ENCODE measurements at places on chromosomes 12 and 14.

- no peak for DNase-seq
Measured at GRCh38 chr12:56626701-56627100, 3.4 kb downstream of the BAZ2A start.

DNA sequence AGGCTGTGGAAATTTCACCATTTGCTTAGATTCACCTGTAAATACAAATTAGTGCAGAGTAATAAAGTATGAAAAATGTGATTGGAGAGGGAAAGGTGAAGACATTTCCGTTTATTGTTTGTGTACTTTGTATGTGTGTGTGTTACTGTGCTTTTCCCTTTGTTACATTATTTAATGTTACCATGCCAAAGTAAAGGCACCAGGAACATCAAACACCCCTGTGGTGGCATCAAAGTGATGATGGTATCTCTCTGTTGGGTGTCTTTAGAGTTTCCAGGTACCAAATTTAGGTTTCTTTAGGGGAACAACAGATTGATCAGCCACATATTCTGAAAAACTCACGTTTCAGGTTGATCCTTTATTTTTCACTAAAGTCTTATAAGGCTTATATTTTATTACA is 189.0 kb upstream of the FBXO33 start:
- DNase-seq, result no peak

DNA sequence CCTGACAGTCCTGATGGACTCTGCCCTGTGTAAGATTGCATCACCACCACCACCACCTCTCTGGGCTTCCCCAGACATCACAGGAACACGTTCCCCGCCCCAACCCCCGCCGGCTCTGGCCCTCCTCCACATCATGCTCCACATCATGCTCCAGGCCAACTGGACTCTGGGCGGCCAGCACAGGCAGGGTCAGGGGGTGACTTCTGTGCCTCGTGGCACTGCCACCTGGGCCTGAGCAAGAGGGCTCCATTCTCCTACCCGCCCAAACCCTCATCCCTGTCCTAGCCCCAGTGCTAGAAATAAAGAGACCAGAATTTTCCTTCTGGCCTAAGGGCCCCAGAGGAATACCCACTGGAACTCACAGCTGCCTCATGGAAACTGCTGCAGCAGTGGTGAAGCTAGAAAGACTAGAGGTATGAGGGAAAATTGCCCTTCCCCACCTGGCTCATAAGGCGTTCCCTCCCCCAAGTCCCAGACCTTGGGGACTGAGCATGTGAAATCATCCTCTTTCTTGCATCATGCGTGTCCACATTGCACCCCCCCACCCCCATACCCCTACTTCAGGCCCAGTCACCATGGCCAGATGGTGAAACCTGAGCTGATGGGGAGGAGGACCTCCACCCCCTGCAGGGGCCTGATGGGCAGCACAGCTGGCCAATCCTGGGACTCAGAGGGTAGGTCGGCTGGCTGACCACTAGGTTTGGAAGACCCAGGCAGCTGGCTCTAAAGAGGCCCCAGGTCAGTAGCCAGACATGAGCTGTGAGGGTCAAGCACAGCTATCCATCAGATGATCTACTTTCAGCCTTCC is at the start of gene INHBE:
INHBE (plus strand) TSS at position 742 of the 808 bp plus-strand sequence. CDS start 230 bp downstream, outside the sequence.
- DNase-seq, result peak; percentile 54

DNA sequence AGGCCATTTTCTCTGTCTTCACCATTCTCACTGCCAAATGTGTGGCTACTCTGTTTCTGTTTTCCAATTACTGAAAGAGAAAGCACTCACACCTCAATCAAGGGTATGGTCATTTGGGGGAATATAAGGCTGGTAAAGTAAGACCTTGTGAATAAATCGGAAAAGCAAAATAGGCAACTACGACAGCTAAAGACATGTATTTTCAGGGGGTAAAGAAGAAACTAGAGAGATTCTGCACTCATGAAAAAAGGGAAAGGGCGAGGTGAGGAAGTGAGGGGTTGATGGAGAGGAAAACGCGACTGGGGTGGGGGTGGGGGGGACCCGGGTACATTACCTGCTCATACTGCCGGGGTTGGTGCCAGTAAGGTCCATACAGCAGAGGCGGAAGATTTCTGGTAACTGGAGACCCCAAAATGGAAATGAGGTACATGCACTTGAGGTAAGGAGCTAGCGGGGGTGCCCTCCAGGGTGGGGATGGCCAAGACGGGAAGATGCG is 19.3 kb downstream of the CHD8 start:
- no peak for DNase-seq

DNA sequence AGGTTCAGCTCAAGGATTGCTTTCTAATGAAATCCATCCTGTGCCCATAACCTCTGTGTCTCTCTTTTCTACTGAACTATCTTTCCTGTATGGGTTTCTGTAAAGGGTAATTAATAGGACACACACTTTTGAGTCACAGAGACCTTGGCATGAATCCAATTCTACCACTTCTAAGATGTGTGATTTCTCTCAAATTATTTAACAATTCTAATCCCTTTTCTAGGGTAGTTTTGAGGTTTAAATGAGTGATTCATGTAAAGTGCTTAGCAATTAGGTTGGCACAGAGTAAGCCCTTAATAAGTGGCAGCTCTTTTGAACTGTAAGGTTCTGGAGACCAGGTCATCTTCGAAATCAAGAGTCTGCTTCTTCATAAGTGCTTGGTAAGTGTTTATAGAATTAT is 202.7 kb downstream of the RASSF9 start:
- DNase-seq, result no peak

DNA sequence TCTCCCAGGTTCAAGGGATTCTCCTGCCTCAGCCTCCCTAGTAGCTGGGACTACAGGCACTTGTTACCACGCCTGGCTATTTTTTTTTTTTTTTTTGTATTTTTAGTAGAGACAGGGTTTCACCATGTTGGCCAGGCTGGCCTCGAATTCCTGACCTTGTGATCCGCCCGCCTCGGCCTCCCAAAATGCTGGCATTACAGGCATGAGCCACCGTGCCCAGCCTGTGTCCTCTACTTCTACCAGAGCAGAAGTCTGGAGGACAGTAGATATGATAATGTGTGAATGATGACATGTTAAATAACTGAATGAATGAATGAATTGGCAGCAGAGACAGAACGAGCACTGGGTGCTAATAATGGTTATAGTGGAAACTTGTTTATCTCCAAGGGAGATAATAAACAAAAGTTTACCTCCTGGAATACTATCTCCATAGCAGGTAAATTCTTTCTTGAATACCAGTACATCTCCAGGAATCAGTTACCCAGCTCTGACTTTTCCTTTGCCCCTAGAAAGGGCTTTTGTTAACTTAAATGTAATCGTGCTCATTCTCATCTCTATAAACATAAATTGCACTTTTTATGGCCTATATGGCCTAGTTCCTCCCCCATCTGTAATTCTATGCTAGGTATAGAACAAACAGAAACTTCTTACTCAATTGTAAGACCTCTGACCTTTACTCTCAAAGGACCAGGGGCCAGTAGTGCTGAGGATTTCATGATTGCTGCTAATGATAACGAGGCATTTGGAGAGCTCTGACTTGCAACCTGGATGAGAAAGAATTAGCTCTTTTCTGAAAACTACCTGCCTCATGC is 7.2 kb upstream of the LGALS3 start:
- no peak for DNase-seq
